ENCODE measurements at places on chromosomes 1 and 21.

- DNase-seq, result no peak
These were observed 83.3 kb downstream of the ZFYVE9 start for GRCh38 chr1:52225174-52225573.

- no peak for DNase-seq
These were observed 280.5 kb downstream of the RRAGC start for GRCh38 chr1:38579056-38579455.

GRCh38 chr1:215830226-215830810 lies 263.2 kb downstream of the KCTD3 start:
- DNase-seq, result no peak

DNA sequence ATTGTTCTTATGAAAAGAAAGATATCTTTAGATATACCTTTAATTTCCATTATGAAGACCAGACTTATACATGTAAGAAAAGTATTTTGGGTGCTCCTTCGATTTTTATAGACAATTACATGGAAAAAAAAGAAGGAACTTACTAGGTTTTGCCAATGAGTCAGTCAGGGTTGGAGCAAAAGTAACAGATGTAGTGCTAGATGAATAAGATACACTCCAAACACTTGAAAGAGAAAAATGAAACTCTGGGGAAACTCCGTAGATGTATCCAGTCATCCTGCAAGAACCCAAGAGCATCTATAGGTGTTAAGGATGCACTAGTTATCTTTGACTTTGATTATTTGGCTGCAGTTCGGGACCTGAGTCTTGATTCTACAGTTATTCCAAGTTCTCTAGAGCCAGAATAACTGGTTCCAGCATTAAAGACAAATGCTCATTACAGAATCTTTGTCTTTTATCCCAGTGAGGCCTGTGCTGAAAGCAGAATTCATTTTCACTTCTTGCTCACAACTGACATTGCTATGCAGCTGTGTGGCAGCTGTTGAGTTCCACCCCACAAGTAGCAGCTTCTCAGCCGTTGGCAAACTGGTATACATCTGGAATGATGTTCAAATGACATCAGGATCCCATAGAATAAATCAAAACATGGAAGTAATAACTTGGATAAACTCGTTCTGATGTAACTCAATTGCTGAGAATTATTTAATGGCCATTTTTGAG lies 326.1 kb downstream of the ASTN1 start:
- DNase-seq, result no peak

DNA sequence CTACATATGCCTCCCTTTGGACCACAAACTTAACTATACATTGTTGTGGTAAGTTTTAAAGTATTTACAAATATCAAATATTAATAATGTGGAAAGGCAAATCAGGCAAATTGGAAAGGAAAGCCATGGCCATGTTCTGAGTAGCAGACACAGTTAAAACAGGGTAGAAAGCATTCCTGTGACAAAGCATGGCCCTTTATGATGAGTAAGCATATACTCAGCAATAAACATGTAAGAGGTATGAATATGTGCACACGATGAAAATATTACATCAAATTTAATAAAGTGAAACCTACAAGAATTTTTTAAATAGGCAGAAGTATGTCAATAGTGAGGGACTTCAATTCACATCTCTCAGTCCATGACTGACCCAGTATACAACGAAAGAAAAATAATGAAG lies 389.2 kb downstream of the DSCAM start:
- no peak for DNase-seq

DNA sequence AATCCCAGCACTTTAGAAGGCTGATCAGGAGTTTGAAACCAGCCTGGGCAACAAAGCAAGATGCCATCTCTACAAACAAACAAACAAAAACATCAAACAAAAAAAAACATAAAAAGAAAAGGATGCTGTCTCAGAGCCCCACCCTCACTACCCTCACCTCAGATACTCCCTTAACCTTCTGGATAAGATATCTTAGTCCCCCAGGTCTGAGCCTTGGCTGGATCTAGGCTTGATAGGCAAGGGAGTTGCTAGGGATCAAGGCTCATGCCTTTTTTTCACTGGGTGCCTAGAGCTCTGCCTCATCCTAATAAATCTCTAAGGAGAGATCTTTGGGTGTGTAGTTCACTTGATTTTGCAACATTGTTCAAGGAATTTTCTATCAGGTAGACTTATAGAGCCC lies 7.4 kb downstream of the HDAC1 start:
- no peak for DNase-seq

DNA sequence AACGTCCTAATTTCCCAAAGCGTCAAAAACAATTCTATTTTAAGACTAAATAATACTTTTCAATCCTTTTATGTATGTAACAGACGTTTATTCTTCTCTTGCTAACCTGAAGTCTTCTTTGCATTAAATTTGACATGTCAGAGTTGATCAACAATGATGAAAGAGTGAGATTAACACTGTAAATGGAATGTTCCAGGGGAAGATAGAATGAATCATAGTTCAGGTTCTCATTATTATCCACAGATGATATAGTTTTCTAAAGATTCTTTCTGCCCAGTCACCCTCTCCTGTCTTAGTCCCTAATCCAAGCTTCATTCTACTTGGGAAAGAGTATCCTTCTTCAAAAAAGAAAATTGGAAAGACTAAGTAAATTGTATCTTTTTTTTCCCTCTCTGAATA lies 38.9 kb downstream of the SDCCAG8 start:
- DNase-seq, result no peak

- no peak for DNase-seq
These were observed 2.6 kb upstream of the GUCA2B start for GRCh38 chr1:42150651-42151050.

DNA sequence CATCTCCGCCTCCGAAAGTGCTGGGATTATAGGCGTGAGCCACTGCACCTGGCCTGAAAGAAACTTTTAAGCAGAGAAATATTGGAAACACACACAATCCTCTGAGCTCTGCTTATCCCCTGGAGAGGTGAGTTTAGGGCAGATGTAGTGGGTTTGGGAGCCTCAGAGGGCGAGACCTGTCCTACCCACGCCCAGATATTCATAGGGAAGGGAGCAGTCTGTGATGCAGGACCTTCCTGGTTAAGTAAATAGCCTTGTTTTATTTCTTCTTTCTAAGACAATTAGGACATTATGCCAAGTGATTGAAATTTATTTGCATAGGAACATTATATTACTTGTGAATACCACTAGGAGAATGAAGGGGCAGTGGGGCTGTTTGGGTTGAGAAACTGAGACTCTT lies 18.0 kb upstream of the SLC45A1 start:
- no peak for DNase-seq

- DNase-seq, result no peak
These were observed 59.3 kb downstream of the ACP6 start for GRCh38 chr1:147611021-147611426.

GRCh38 chr1:7508052-7508933 lies 262.8 kb upstream of the VAMP3 start:
- no peak for DNase-seq

DNA sequence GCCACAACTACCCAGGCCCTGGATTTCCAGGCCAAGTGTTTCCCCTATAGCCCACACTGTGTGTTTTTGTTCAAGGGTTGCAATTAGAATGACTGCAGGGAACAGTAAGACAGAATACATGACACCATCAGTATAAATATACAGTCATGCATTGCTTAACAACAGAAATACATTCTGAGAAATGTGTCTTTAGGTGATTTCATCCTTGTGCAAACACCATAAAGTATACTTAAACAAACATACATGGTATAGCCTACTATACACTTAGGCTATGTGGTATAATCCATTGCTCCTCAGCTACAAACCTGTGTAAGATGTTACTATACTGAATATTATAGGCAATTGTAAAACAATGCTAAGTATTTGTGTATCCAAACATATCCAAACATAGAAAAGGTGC lies 7.5 kb upstream of the SLC44A5 start:
- no peak for DNase-seq

GRCh38 chr1:46412893-46413595 lies 18.9 kb downstream of the FAAH start:
- DNase-seq, result no peak

- peak; percentile 55 for DNase-seq
These were observed 30.9 kb downstream of the SKI start for GRCh38 chr1:2258996-2259395.

DNA sequence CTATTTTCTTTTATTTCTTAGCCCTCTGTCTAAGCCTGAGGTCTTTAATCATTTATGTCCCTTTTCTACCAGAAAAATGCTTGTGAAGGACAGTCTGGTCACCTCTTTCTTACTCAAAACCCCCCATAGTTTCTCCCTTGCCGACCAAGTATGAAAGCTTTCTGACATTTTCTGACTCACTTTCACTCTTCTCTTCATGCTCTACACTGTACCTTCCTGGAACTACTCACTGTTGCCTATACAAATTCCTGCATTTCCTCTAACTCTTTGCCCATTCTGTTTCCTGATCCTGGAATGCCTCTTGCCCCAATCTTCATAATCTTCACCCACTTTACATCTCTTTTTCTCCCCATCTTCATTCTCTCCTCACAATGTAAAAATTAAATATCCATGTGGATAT lies 380.0 kb downstream of the HHIPL2 start:
- no peak for DNase-seq

DNA sequence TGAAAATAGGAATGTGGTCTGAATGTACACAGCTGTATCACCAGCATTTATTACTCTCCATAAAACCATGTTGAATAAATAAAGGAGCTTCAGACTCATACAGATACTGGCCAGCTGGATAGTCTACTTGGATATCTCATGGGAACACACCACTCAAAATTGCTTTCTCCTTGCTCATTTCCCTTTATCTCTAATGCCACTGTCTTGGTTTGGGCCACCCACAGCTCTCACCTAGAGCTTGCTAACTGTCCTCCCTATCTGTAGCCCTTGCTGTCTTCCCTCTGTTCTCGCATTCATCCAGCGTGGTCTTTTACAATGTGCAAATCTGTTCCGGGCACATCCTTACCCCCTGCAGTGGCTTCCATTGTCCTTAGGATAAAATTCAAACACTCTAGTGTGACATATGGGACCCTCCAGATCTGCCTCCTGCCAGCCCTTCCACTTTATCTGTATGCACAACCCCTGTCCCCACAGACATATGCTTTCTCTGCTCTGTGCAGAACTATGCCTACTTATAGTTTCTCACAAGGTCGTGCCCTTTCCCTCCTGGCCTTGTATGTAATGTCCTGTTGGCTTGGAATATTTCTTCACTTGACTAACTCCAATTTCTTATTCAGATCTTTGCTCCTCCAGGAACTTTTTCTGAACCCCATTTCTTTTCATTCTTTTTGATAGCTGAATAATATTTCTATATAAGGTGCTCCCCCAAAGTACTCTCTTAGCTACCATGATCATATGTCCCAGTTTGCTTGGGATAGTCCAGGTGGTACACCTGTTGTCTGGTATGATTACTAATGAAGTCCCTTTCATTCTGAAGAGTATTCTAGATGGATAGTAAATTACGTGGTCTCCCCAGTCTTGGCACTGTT lies 2.9 kb downstream of the FLVCR1 start:
- DNase-seq, result no peak

DNA sequence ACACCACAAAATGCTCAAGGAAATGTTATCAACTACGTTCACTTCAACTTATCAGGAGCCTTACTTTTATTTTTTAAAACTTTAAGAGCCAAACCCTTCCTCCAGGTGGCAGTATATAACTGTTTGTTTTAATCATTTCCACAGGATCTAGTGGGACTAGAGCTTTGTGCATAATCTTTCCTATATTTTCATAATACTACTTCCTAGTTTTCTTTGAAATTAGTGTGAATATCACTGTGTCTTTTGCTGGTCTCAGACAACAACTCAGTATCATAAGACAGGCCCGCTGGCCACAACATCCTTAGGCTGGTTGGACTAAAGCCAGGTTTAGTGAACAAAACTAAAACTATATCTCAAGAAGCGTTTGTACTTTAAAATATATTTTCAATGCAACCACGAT lies 145.5 kb downstream of the TIAM1 start:
- no peak for DNase-seq

DNA sequence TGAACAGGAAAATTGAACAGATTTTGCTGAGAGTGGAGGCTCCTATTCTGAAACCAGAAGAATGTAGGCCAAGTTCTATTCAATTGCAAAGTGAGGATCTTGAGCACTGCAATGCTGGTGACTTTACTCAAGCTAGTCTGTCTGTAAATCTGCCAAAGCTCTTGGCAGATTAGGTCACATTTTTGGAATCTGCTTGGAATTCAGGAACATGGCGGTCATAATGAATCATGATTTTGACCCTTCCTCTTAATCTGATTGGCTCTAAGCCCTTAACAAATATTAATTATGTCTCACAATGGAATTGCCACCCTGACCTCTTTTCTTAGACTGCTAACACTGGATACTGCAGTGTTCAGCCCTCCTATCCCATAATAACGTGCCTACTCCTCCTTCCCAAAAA lies 7.2 kb upstream of the GNG12 start:
- DNase-seq, result no peak

DNA sequence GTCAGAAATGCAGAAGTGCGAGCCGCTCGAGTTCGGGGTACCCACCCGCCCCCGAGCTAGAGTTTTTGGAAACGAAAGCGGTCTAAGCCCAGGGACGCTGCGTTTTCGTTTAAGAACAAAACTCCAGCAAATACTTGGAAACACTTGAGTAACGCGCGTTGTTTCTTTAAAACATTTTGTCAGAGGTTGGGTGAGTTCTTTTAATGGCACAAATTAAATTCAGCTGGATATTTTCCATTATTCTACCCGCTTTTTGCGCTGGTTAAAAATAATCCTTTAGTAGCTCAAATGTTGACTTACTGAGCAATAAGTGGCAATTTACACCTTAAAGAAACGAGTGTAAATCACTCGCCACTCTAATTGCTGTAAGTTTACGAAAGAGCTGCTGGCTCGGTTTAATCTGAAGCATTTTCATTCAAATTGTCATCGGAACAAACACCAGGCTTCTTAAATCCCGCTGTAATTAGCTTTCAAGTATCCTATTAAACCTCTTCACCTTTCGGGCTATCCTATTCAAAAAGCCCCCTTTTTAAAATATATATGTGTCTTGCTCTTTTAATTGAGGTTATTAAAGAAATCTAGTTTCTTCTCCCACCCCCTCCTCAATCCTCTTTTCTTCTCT lies 1.5 kb downstream of the LHX8 start:
- DNase-seq, result no peak

- no peak for DNase-seq
These were observed 54.9 kb upstream of the ENAH start for GRCh38 chr1:225707824-225708223.

DNA sequence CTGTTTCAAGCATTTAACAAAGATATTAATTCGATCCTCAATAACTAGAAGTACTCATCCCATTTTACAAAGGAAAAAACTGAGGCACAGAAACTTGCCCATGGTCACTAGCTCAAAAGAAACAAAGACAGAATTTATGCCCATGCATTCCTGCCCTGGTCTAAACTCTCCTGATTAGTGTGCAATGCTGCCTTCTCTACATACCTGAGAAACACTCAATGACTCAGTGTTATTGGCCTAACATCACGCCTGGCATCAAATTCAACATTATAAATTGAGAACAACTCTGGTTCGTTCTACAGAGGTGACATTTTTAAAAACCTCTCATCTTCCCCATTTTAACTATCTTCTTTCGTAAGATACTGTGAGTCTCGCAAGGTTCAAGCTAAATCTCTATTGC lies 5.2 kb downstream of the APP start:
- DNase-seq, result no peak

Data from activated naive CD4-positive, alpha-beta T cell (primary cell).